Upper lobe of left lung (tissue), 6 donors: ENCODE measurements at places on chromosomes 16 and 17. TPM values are rescaled to one million over a fixed set of nuclear protein-coding genes. Genes with fewer than 3 reads are reported as not detected.

ADORA2B gene
- total RNA-seq = 13.9 TPM

DNA sequence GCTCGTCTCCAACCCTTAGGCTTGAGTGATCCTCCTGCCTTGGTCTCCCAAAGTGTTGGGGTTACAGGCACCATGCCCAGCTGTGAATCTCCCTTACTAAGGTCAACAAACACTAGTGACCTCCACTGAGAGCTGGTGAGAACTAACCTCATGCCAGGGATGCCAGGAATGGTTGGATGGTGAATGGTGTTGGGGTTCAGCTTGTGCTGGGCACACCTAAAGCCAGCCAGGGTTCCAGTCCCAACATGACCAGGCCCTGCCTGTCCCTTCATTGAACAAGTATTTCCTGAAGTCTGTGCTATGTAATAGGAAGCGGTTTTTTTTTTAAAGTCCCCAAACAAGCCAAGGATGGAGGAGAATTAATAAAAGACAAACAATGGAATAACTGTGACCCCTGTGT, 56.0 kb upstream of the TOB1 start:
- no peaks in the 10 kb centered on the region for H3K27me3 ChIP-seq
- DNase-seq = no peak

GRCh38 chr16:66222756-66223155, 143.7 kb upstream of the CDH5 start:
- no peaks in the 10 kb centered on the region for H3K36me3 ChIP-seq
- no peak for DNase-seq
- no peaks in the 10 kb centered on the region for H3K27me3 ChIP-seq
- no peak overlapping the region for H3K4me3 ChIP-seq
- no peaks in the 10 kb centered on the region for H3K4me1 ChIP-seq

- no peaks in the 10 kb centered on the region for H3K27me3 ChIP-seq
- no peak for DNase-seq
- H3K36me3 ChIP-seq = no peaks in the 10 kb centered on the region
- H3K4me3 ChIP-seq = peak overlapping the region; percentile 90
Measured at GRCh38 chr16:71894229-71894920, 956 bp upstream of the IST1 start.

DNA sequence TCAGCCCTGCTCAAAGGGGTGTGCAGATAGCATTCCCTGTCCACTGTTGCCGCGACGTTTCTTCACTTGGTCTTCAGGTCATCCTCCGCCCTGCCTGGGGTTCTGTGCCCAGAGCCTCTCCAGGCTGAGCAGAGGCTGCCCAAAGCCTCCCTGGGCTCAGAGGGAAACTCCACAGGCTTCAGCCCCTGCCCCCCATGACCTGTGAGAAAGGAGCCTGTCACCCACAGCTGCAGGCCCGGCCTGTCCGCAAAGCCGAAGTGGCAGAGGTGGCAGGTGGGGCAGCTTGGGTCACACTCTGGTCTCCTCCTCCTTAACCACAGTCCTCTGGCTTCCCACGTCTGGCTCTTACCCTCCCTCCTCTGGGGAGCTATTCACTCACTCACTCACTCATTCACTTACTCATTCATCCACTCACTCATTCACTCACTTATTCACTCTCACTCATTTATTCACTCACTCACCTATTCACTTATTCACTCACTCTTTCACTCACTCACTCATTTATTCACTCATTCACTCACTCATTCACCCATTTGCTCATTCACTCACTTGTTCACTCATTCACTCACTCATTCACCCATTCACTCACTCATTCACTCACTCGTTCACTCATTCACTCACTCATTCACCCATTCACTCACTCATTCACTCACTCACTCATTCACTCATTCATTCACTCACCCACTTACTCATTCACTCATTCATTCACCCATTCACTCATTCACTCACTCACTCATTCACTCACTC, 7.1 kb upstream of the CPSF4L start:
- peak; percentile 45 for DNase-seq
- H3K4me3 ChIP-seq = no peak overlapping the region
- H3K4me1 ChIP-seq = no peaks in the 10 kb centered on the region
- H3K27ac ChIP-seq = no peak overlapping the region

GRCh38 chr16:55494994-55495421, 13.9 kb upstream of the LPCAT2 start:
- H3K36me3 ChIP-seq = no peaks in the 10 kb centered on the region
- H3K27ac ChIP-seq = no peak overlapping the region
- no peak for DNase-seq
- H3K4me3 ChIP-seq = no peak overlapping the region
- no peaks in the 10 kb centered on the region for H3K27me3 ChIP-seq

- peak overlapping the region; percentile 75 for H3K27ac ChIP-seq
- peak overlapping the region; percentile 44 for H3K4me3 ChIP-seq
- H3K36me3 ChIP-seq = peaks cover 4% of the 10 kb centered on the region
- peaks cover 23% of the 10 kb centered on the region for H3K4me1 ChIP-seq
- peak; percentile 84 for DNase-seq
- H3K27me3 ChIP-seq = no peaks in the 10 kb centered on the region
Measured at GRCh38 chr17:57861000-57861789, 11.4 kb upstream of the MRPS23 start.

GRCh38 chr16:51154271-51155171, 3.5 kb upstream of the SALL1 start:
- no peak overlapping the region for H3K27ac ChIP-seq
- no peaks in the 10 kb centered on the region for H3K36me3 ChIP-seq
- DNase-seq = no peak
- H3K4me3 ChIP-seq = peak overlapping the region; percentile 23

DNA sequence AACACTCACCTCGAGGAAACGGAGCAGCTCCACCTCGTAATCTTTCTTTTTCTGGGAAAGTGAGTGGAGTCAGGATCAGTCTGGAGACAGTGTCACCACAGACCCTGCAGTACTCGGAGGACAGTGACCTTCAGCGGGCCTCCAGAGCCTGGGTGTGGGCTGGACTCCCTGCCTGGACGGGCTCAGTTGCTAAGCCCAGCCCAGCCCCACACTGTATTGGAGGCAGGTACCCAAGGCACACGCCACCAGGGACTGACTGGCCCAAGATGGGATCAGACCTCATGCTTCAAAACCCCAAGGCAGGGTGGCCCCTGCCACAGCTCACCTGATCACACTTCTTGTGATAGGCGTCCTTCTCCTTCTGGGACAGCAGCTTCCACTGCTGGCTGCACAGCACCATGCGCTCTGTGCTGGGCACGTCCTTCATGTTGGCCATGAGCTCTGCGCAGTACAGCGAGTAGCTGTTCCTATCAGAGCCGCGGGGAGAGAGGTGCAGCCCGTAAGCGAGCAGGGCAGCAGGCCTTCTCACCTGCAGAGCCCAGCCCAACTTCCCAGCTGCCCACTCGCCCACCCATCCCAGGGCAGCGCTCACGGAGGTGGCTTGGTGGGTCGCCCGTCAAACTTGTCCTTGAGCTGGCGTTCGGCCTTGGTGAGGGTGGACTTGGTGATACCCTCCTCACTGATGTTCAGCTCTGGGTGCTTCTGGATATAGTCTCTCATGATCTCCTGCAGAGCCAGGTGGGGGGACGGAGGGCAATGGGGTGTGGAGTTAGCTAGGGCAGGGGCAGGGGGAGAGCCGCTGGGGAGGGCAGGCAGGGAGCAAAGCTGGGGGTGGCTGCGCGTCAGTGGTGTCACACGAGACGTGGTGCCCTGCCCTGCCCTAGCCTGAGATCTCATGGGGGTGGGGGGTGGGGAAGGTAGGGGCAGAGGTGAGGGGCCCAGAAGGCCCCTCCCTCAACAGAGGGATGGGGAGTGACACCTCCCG, 7.9 kb downstream of the UBTF start:
- H3K27ac ChIP-seq = no peak overlapping the region
- H3K36me3 ChIP-seq = peaks cover 76% of the 10 kb centered on the region
- H3K27me3 ChIP-seq = no peaks in the 10 kb centered on the region
- H3K4me3 ChIP-seq = no peak overlapping the region
- no peak for DNase-seq

GRCh38 chr17:57375040-57375769, 118.9 kb downstream of the MSI2 start:
- DNase-seq = no peak
- H3K36me3 ChIP-seq = no peaks in the 10 kb centered on the region
- H3K27me3 ChIP-seq = no peaks in the 10 kb centered on the region
- H3K4me1 ChIP-seq = peaks cover 6% of the 10 kb centered on the region
- H3K4me3 ChIP-seq = no peak overlapping the region

GRCh38 chr16:760545-761343, at the start of gene MSLN:
MSLN (plus strand) TSS chr16:760734; CDS start chr16:762681, 1,947 bp downstream.
- peak; percentile 85 for DNase-seq
- no peaks in the 10 kb centered on the region for H3K27me3 ChIP-seq
- peak within 1 kb of the TSS; percentile 76 for H3K27ac ChIP-seq
- peaks cover 12% of the 10 kb centered on the region for H3K4me1 ChIP-seq

DNA sequence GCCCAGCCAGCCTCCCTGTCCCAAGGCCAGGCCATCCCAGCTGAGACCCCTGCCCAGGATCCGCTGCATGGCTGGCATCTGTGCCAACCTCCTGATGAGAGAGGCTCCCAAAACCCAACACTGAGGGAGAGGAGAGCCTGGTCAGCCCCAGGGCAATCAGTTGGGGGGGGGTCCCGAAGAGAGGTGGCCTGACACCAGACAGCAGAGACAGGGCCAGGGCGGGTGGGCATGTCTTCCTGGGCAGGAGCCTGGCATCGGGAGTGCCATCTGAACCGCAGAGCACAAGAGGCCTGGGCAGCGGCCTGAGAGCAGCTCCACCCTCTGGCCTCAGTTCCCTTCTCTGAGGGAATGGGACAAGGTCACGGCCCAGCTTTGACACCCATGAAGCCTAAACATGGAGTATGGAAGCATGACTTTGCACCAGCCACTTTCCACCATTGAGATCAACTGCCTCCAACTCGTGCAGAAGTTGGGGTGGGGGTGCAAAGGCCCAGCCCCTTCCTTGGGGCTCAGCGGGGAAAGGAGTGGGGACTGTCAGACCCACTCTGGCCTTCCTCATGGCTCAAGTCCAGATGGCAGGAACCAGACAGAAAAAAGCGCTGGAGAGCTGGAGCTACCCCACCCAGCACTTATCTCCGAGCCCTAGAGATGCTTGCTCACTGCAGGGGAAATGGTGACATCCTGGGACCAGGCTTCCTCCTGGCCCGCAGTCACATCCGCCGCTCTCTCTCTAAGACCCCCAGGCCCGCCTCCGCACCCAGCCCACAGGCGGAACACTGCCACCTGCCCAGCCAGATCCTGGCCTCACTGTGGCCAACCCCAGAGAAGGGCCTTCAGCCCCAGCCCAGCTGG, 9.7 kb downstream of the RHBDF2 start:
- H3K27ac ChIP-seq = peak overlapping the region; percentile 93
- no peak overlapping the region for H3K4me3 ChIP-seq
- peaks cover 58% of the 10 kb centered on the region for H3K4me1 ChIP-seq
- no peaks in the 10 kb centered on the region for H3K36me3 ChIP-seq

KRTAP4-5 gene
- total RNA-seq = not detected

GRCh38 chr17:8572764-8573163, 57.8 kb downstream of the MYH10 start:
- H3K4me3 ChIP-seq = no peak overlapping the region
- H3K27ac ChIP-seq = no peak overlapping the region
- H3K27me3 ChIP-seq = no peaks in the 10 kb centered on the region
- H3K36me3 ChIP-seq = no peaks in the 10 kb centered on the region
- no peaks in the 10 kb centered on the region for H3K4me1 ChIP-seq

- H3K36me3 ChIP-seq = no peaks in the 10 kb centered on the region
- H3K4me1 ChIP-seq = no peaks in the 10 kb centered on the region
- no peak overlapping the region for H3K27ac ChIP-seq
- DNase-seq = no peak
- H3K4me3 ChIP-seq = no peak overlapping the region
Measured at GRCh38 chr17:48352630-48353029, 77.4 kb downstream of the SKAP1 start.

DNA sequence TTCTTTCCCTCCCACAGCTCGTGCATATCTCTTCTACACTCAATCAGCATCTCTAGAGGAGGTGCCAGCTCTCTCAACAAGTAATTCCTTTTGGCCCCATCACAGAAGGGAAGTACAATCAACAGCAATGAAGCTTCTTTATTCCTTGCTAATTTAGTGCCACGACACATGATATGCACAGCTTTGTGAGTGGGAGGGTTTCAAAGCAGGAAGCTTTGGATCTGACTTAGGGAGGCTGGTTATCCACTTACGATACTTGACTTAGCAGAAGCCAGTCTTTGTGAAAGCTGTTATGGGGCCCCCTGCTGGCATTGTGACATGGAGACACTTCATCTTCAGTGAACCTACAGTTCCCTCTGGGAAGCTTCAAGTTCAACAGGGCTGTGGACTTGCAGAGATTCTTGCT, 81.0 kb downstream of the TMEM100 start:
- H3K36me3 ChIP-seq = no peaks in the 10 kb centered on the region
- H3K27me3 ChIP-seq = no peaks in the 10 kb centered on the region
- H3K4me3 ChIP-seq = no peak overlapping the region
- H3K27ac ChIP-seq = no peak overlapping the region
- H3K4me1 ChIP-seq = peaks cover 6% of the 10 kb centered on the region

KREMEN2 gene
- not detected for total RNA-seq

GRCh38 chr17:80430446-80431245, 15.7 kb downstream of the ENDOV start:
- H3K27ac ChIP-seq = no peak overlapping the region
- peaks cover 19% of the 10 kb centered on the region for H3K36me3 ChIP-seq
- peaks cover 5% of the 10 kb centered on the region for H3K4me1 ChIP-seq
- no peaks in the 10 kb centered on the region for H3K27me3 ChIP-seq

PIRT gene
- not detected for total RNA-seq

DNA sequence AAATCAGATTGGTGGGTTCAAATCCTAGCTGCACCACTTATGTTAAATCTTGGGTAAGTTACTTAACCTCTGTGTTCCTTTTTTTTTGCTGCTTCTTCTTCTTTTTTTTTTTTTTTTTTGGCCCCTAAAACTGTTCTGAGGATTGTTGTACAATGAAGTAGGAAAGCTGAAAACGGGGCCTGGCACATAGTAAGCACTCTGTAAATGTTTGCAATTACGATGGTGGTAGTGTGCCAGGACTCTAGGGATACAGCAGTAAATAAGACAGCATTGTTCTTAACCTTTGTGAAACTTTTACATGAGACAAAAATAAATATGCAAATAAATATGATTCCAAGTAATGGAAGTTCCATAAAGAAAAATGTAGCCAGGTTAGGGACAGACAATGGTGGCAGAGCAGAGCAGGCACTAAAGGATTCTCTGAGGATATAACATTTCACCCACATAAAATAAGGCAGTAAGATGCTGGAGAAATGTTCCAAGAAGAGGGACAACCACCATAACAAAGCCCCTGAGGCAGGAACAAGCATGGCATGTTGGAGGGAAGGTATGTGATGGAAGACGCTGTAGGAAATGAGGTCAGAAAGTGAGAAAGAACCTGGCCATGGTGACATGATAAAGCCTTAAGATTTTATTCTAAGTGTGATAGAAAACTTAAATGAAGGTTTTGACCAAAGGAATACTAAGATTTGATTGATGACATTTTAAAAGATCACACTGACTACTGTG, 127.3 kb downstream of the NLK start:
- peaks cover 30% of the 10 kb centered on the region for H3K36me3 ChIP-seq
- H3K27ac ChIP-seq = no peak overlapping the region
- DNase-seq = no peak
- no peak overlapping the region for H3K4me3 ChIP-seq
